ENCODE measurements at places on chromosomes 1 and 21.

DNA sequence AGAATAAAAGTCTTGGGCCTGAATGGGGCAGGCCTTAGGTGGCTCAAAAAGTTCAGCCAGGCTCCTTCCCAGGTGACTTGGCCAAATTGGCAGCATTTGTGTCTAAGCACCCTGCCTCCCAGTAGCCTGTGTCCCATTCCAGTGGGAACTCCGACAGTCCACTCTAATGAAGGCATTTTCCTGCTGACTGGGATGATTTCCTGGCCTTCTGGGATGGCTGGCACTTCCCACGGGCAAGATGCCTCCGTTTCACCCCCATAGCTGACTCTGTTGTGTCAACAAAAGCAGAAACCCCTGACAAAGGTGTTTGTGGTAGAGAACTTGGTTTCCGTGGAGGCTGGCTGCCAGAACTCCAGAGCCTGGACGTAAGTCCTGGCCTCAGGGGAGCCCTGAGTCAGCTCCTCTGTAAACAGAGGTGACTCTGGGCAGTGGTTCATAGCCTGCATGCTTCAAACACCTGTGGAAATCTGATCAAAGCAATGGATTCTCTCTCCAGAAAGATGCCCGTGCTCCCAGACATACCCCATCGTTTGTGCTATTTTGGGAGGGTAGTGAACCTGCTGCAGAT, 36.6 kb downstream of the WNT3A start:
- no peak for DNase-seq

GRCh38 chr1:230157420-230158390, 90.7 kb downstream of the GALNT2 start:
- no peak for DNase-seq

- DNase-seq = no peak
Observed at GRCh38 chr1:116580446-116581322, 9.9 kb upstream of the CD58 start.

GRCh38 chr1:915295-916172, 8.2 kb upstream of the SAMD11 start:
- DNase-seq = no peak

DNA sequence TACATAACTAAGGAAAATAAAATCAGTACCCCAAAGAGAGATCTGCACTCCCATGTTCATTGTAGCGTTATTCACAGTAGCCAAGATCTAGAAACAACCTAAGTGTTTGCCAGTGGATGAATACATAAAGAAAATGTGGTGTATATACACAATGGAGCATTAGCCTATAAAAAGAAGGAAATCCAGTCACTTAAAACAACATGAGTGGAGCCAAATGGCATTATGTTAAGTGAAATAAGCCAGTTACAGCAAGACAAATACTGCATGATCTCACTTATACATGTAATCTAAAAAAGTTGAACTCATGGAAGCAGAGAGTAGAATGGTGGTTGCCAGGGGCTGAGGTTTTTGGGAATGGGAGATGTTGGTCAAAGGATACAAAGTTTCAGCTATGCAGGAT, 508.3 kb upstream of the B3GALT2 start:
- no peak for DNase-seq

DNA sequence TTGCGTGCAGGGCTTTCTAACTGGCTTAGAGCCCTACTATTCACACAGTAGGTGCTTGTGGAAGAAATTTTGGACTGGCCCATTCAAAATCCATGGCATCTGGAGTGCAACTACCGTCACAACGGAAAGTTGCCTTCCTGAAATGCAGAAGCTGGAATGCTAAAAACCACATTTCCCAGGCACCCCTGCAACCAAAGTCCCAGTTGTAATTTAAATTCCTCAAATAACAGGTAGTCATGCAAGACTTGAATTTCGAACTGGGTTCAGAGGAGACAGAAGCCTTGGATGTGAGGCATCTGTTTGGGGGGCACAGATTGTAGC, 186.7 kb downstream of the TOMM20 start:
- no peak for DNase-seq

DNA sequence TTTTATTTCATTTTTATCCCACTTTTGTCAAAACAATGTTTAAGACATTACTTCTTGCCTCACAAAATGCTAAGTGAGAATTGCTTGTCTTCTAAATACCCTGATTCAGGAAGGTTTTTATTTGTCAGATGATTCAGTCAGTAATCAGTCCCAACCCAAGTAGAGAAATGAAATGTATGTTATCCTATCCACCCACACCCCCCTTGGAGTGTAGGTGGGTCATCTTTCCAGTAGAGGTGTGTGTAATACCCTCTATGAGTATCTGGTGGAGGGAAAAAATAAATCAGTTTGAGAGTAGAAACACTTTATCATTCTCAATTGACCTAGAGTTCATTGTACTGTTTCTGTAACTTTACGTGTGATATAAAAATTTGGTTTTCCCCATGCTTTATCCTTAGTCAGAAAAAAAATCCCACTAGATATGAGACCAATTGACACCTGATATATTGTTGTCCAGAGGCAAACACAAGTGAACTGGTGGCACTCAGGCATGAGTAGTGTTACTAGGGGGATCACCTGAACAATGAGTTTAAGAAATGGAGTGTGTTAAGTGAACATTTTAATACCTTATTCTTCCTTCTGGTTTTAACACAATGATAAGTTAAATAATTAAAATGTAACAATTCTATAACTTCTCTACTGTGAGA, 153.8 kb upstream of the C1orf105 start:
- no peak for DNase-seq

DNA sequence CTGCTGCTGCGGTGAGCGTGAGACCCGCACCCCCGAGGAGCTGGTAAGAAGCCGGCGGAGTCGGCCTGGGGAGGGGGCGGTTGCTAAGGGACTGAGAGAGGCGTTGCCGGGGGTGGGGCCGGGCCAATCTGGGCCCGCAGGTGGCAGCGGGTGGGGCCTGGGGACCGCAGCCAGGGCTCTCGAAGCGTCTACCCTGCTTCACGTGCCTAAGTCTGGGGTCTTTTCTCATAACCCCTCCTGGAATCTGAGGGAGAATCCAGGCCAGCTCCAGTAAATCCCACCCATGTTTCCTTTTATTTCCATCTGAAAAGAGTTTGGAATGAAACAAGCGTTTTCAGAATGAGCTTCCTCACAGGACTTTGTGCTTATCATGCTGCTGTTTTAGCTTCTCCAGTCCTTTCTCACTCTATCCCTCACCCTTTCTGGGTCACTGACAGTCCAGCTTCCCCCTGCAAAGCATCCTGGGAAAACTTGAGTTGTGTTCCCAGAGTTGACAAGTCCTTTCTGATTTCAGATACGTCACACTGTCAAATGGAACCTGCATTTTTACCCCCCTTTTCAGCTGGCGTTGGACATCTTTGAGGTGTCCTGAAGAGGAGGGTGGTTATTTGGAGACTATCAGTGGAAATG, 431 bp downstream of the CLCN6 start:
- DNase-seq = no peak

GRCh38 chr1:200260597-200261335, 149.1 kb downstream of the ZNF281 start:
- peak; percentile 74 for DNase-seq

- no peak for DNase-seq
Observed at GRCh38 chr21:16181018-16181417, 451.2 kb downstream of the USP25 start.

DNA sequence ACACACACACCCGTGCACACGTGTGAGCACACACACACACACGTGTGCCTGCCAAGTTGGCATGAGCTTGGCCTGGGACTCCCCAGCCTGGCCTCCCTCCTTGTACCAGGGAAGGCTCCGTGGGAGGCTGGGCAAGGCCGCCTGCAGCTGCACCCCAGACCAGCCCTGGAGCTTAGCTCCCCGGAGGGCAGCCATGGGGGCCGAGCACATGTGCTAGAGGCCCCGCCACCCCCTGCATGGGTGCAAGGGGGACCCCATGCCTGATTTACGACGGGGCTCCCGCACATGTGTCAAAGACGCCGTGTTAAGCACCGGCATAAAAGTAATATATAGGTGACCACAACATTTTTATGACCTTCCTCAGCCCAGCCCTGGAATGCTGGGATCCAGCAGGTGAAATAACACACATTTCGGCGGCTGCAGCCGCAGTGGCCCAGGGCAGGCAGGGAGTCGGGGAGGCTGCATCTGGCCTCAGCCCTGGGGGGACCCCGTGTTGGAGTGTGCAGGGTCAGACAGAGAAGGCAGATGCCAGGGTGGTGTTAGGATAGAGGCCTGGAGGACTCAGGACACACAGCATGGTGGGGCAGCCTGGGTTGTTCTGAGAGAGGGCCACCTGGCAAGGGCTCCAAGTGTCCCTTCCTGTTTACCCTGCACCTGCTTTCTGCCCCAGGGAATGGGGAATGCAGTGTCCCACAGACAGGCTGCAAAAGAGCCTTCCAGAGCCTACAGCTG, 56.3 kb downstream of the WNT9A start:
- no peak for DNase-seq

DNA sequence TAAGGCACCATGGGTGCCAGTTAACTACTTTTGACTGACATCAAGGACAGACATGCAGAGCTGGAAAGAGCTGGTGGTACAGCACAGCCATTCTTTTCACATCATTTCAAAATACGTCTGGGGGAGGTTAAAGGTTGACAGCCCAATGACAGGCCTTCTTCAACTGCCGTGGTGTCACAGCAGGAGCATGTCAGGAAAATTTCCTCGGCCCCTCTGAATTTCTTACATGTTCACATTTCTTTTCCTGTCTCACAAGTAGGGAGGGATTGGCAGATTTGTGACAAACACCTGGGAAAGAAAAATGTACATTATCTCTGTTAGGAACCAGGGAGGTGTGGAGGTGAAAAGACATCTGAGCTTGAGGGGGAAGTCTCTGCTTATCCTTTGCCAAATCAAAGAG, 279.1 kb downstream of the SPATA17 start:
- DNase-seq = no peak
